ENCODE measurements at places on chromosomes 13 and 19.

GRCh38 chr13:37295573-37295972 lies 190.1 kb upstream of the CSNK1A1L start:
- DNase-seq: no peak

- DNase-seq: no peak
These were observed 25.5 kb downstream of the FOXO1 start for GRCh38 chr13:40640845-40641458.

GRCh38 chr19:38047641-38048040 lies 140.6 kb downstream of the SIPA1L3 start:
- no peak for DNase-seq

DNA sequence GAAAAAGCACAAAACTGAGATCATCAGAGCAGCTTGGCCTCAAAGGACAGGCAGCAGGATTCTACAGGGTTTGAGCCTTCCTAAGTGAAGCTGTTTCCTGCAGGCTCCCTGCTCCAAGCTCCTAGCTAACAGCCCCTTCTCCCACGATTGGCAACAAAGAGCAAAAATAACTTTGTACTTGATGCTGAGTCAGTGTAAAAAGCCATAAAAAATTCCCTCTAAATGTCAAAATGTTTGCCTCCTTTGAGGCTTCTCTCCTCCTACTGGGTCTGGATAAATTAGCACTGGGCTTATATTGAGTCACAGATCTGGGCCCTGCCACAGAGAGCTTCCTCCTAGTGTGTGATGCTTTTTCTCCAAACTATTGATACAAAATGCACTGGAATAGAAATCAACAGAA lies 153.3 kb downstream of the TNFRSF19 start:
- DNase-seq: no peak

DNA sequence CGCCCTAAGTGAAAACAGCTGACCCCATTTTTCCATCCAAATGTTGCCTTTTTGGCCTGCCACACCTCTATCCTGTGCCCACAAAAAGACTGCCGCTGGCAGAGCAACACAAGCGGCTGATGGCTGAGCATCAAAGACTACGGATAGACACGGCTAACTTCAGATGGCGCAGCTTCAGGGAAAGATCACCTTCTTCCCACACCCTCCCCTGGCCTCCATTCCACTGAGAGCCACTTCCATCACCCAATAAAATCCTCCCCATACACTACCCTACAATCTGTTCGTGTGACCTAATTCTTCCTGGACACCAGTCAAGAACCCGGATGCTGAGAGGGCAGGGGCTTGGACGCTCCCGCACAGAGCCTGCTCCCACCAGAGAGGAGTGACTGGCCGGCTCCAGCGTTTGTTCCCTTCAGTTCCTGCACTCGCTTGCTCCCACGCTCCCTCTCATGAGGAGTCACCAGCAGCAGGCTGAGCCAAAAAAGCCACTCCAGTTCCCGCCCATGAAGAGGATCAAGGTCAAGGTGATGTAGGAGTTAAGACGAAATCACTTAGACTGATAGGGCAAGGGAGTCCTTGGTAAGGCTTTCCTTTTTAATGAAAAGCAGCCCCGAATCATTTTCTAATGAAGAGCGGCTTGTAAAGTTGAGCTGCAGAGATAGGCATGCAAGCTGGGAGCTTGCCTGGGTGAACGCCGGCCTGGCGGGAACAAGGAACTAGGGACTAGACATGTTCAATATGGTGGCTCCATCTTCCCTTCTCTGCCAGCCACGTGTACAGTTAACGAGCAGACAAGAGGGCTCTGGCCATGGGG lies 35.7 kb downstream of the TSKS start:
- DNase-seq: no peak

- no peak for DNase-seq
These were observed 599 bp downstream of the ZIC2 start for GRCh38 chr13:99982036-99982730.

GRCh38 chr19:18002347-18002850 lies 5.6 kb upstream of the ARRDC2 start:
- no peak for DNase-seq

DNA sequence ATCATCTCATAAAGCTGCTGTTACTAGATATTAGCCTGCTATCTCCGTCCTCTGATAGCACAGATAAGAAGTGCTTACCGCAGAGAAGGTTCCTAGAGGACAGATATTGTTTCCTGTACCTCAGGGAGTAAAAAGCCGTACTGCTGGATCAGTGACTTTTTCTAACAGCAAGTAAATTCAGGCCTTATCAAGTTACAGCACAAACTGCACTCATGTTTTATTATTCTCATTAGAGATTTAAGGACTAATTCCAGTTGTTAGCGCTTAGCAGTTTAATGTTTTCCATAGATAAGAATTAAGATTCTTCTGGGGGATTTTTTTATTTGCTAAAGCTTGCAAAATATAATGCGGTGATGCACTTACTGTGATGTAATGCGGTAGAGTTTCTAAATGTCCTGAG lies 119.0 kb upstream of the OBI1 start:
- DNase-seq: no peak

DNA sequence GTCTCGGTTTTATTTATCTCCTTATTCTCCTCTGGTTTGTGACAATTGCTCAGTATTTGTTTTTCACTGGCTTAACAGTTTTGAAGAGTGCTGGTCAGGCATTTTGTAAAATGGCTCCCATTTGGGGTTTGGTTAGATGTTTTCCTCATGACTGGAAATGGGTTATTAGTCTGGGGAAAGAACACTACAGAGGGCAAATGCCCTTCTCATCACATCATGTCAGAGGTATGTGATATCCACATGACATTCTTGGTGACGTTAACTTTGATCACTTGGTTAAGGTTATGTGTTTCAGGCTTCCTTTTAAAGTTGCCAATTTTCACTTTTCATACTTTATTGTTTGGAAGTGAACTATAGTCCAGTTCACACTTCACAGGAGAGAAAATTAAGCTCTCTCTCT lies 74.8 kb upstream of the KLHL1 start:
- no peak for DNase-seq

GRCh38 chr13:100490692-100491091 lies 97.9 kb downstream of the GGACT start:
- peak; percentile 89 for DNase-seq

GRCh38 chr13:92137520-92137919 lies 739.1 kb downstream of the GPC5 start:
- DNase-seq: no peak

- no peak for DNase-seq
These were observed 128.1 kb downstream of the KL start for GRCh38 chr13:33144358-33144784.

DNA sequence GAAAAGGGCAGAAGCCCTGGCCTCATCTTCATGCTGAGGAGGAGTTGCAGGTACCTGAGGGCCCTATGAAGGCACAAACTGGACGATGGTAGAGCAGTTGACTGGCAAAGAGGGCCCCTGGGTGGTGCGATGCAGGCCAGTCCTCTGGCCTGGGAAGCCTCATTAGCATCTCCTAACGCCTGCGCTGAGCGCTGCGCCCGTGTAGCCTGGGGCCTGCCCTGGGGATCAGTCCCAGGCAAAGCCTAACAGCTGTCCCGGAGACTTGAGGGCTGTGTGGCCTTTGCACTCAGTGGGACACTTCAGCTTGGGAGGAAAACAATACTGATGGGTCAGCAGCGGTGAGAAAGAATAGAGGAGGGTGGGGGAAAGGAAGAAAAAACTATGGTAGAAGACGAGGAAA lies 187.7 kb downstream of the RAP2A start:
- DNase-seq: peak; percentile 73

GRCh38 chr13:20193907-20194631 lies 1.3 kb upstream of the GJB2 start:
- DNase-seq: no peak

- DNase-seq: no peak
These were observed 79.4 kb downstream of the FOXO1 start for GRCh38 chr13:40586886-40587565.

DNA sequence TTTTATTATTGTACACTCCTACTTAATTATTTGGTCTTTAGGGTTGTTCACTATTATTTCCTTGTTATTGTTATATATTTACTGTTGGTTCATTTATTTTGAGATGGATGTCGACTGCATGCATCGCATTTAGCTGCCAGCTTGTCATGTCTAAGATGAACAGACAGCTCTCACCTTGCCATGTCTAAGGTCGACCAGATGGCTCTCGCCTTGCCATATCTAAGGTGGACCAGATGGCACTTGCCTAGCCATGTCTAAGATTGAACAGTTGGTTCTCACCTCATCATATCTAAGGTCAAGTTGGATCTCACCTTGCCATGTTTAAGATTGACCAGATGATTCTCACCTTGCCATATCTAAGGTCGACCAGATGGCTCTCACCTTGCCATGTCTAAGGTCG lies 1440.9 kb downstream of the UQCRFS1 start:
- DNase-seq: no peak

GRCh38 chr19:47111006-47111621 lies 2.5 kb downstream of the ZC3H4 start:
- no peak for DNase-seq

DNA sequence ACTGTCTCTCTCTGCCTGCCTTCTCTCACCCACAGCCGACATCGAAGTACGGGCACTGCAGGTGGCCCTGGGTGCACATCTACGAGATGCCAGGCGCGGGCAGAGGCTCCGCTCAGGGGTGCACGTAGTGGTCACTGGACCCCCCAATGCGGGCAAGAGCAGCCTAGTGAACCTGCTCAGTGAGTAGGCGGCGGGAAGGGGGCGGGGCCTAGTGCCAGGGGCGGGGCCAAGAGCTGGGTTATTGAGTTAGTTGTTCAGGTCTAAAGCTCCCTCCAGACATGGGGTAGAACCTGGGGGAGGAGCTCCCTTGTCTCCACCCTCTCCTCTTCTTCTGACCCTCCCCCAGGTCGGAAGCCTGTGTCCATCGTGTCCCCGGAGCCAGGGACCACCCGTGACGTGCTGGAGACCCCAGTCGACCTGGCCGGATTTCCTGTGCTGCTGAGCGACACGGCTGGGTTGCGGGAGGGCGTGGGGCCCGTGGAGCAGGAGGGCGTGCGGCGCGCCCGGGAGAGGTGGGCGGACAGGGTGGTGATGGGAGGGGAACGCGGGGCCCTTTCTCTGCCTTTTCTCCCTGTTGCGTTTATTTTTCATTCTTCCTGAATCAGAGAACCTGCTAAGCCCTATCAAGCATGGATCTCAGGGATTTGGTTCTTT lies 1.9 kb downstream of the GTPBP3 start:
- DNase-seq: peak; percentile 91

DNA sequence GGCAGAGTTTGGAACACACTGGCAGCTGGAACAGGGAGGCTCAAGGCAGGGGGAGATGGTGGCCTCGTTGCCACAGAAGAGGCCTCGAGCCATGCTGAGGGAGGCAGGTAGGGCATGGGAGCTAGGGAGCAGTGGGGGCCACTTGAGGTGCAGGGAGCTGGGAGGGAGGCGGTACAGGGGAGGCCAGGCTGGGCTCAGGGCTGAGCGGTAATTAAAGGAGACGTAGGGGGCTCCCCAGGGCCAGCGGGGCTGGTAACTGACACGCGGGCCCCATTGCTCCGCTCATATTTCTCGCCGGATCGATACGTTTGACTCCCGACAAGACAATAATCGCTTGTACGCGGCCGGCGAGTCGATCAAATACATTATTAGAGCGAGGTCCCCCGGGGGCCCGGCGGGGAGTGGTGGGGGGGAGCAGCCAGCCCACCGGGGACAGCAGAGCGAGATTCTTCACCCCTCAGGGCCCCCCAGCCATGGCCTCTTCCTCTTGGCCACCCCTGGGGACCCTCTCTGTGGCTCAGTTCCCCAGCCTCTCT lies 2.4 kb upstream of the POU2F2 start:
- DNase-seq: no peak

DNA sequence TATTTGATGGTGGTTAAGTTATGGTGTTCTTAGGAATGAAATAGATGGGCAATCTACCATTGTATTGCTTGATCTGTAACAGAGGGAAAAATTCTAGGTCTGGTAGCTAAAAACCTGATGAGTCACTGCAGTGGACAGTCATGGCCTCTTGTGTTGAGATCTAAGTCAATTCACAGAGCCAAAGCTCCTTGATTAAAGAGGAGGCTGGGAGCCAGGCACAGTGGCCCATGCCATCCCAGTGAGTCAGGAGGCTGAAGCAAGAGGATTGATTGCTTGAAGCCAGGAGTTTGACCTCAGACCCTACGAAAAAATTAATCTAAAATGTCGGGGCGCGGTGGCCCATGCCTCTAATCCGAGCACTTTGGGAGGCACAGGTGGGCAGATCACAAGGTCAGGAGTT lies 67.1 kb upstream of the KPNA3 start:
- no peak for DNase-seq

GRCh38 chr13:111659219-111659775 lies 338.9 kb downstream of the TEX29 start:
- peak; percentile 22 for DNase-seq

DNA sequence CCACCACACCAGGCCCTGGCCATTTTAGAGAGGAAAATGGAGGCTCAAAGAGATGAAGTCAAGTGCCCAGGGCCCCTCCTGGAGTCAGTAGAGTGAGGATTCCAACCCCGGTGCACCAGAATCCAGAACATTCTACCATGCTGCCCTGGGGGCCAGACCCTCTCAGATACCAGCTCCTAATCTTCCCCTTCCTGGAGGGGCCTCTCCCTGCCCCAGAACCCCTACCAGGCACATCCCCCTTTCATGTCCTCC lies 11.1 kb downstream of the CAPN12 start:
- no peak for DNase-seq

DNA sequence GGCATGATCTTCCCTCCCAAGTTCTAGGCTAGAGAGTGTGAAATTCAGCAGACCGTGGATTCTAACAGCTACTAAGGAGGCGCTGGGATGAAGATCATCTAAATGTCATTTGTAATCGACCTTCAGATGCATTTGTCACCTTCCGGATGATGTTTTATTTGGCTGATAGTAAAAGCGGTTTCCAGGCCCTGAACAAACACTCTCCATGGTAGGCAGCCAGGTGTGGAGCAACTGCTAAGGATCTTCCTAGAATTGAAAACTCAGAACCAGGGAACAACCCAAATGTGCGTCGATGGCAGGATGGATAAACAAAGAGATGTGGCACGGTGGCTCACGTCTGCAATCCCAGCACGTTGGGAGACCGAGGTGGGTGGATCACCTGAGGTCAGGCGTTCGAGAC lies 107.2 kb upstream of the CACNA1A start:
- no peak for DNase-seq
